CD4-positive, alpha-beta T cell (primary cell): ENCODE measurements at places on chromosomes 12 and 14.

DNA sequence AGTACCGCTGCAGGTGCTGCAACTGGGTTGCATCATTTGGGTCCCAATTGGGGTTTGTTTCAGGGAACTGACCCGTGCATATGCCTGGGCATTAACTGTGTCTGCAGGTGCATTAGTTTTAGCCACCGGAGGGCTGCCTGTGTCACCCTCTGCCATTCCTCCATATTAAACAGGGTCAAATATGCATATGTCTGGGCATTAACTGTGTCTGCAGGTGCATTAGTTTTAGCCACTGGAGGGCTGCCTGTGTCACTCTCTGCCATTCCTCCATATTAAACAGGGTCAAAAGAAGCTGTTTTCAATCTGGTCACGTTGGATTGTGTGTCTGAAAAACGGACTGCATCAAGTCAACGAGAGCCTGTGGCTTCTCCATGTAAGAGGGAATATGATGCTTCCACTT is 1317.0 kb downstream of the TMEM121 start:
- DNase-seq, result no peak

GRCh38 chr14:64762044-64763034 is 58.1 kb downstream of the PLEKHG3 start:
- DNase-seq, result peak; percentile 62

DNA sequence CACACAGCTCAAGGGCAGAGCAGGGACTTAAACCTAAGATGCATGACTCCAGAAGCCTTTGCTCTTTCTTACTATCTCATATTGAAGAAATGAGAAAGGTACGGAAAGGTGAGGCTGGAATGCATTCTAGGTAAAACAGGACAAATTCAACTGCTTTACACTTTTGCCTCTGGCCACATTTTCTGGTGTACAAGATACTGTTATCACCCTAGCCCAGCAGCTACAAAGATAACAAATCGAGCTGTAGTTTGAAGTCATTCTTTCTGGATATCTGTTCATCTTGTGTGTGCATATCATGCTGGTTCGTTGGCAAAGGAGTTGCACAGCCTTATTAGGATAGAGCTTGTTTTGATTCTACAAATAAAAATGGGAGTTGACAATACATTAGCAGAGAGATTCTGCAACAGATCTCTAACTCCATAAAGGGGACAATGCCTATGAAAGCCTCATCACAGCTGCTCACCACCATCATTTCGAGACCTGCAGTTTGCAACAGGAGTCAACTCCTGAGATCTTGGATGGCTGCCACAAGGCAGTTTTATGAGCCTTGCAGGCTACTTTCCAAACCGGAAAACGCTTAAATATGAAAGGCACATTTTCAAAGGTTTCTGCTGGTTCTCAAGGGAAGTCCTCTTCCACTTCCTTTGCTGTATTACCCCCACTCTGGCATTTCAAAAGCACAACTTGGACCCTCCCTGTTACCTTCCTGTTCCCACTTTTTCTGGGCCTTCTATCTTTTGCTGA is 64.9 kb downstream of the STXBP6 start:
- no peak for DNase-seq

DNA sequence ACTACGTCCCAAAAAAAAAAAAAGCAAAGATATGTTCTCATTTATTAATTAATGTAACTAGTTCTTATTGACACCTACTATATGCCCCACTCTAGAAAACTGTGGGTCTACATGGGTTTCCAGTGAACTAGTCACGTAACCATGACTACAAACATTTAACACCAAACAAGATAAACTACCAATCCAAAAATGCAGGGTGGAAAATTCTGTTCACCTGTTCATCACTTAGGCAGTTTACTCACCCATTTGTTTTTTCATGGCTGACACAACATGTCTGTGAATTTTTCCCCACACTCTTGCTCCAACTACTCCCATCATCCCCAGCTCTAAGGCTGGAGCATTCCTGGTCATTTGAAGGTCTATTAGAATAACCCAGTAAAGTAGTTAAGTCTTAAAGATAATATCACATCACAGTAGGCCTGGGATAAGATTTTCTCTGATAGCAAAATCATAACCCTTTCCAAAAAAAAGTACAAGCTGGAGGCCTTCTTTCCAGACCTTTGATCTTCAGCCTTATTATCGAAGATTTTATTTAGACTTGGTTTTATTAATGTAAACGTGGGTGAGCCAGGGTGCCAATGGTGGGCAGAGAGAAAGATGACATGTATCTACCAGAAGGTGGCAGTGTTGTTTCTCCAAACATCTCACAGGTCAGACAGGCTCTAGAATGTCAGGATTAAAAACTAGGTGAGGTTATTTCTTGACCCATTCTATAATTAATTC is 61.6 kb upstream of the DAAM1 start:
- peak; percentile 4 for DNase-seq

DNA sequence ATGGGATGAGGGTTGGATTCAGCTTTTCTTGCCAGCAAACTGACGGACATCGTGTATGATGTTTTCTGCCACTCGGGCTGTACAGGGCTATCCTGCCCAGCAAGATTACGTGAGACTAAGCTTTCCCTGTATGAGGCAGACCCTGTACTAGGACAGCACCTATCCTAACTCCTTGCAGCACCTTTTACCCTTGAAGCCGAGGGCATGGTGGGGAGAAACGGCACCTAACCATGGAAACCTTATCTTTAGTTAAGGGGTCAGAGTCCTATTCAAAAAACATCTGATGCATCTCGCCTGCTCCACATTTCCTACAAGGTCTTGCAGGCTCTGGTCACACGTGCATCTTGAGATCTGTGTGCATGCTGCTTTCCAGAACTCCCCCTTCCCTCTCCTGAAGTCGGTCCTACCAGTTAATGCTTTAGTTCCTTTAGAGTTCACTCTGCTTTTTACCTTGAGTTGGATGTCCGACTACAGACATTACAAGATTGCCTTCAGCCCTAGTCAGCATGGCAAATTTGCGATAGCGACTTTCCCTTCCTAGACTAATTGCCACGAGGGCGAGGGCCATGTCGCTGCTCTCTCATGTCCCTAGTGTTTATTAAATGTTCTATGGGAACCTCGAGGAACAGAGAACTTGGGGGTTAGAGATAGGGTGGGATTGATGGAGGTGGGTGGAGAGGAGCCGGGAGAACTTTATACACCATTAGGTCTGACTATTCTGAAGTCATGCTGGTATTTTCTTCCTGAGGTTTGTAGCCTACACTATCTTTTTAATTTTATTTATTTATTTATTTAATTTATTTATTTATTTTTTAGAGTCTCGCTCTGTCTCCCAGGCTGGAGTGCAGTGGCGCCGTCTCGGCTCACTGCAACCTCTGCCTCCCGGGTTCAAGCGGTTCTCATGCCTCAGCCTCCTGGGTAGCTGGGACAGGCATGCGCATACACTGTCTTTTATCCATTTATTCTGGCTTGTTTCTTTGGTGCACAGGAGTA is 6.6 kb downstream of the RAN start:
- no peak for DNase-seq

GRCh38 chr12:96652870-96653269 is 163.5 kb downstream of the CFAP54 start:
- no peak for DNase-seq

DNA sequence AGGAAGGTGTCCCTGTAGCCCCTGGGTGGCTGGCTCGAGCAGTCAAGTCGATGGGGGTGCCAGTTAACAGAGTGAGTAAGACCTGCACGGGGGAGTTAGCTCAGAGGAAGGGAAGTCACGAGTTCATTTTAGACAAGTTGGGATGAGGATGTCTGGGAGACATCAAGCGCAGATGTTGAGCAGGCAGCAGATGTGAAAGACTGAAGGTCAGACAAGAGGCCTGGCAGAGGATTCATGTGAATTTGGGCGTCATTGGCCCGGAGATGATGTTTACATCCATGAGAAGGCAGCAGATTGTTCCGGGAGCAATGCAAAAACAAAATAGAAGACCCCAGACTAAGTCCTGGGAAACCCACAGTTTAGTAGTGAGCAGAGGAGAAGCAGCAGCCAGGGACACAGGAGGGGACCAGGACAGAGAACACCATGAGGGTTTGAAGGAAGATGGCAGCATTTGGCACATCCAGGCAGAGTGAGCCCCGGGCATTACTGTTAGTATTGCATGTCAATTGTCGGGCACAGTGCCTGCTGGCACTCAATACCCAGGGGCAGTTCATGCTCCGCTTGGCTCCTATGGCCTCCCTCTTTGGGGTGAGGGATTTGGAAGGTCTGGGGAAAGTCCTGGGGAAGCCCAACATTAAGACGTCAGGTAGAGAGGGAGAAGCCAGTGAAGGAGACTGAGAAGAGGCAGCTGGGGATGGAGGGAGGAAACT is 15.1 kb downstream of the LTBP2 start:
- no peak for DNase-seq

- no peak for DNase-seq
These were observed 5.6 kb upstream of the C1S start for GRCh38 chr12:7054925-7055324.

DNA sequence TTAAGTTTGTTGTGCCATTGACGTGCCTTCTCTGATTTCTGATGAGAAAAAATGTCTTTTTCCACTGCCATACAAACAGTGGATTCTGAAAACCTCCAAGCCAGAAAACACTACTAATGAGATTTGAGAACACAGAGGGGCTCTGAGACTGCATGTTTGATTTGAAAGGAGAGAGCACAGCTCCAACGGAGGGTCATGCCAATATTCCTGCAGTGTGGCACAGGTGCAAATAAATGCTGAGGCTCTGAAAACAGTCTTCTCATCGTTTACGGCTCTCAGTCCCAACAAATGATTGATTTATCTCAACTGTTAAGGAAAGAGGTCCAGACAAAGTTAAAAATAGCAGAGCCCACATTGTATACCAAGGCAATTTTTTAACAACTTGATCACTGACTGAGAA is 128.7 kb downstream of the KCNH5 start:
- DNase-seq, result no peak

GRCh38 chr12:93895089-93895445 is 217.9 kb downstream of the CRADD start:
- no peak for DNase-seq

DNA sequence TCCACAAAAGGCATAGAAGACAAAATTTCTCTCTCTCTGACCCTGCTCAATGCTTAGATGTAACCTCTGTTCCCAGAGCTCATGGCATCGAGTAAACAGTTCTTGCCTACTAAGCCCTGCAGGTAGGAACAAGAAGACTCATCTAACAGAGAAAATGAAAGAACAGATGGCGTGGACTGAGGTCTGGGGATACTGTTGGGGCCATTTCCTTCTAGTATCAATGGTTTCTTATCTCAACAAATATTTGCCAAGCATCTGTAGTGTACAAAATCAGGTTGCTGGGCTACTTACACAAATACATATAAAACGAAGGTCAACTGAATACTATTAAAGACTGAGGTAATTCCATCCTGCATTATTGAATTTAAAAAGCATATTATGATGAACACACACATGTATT is 93.3 kb downstream of the RIMBP2 start:
- no peak for DNase-seq

GRCh38 chr12:45557016-45557415 is 172.5 kb upstream of the ARID2 start:
- DNase-seq, result no peak

GRCh38 chr12:69779928-69780327 is 41.3 kb downstream of the RAB3IP start:
- no peak for DNase-seq

DNA sequence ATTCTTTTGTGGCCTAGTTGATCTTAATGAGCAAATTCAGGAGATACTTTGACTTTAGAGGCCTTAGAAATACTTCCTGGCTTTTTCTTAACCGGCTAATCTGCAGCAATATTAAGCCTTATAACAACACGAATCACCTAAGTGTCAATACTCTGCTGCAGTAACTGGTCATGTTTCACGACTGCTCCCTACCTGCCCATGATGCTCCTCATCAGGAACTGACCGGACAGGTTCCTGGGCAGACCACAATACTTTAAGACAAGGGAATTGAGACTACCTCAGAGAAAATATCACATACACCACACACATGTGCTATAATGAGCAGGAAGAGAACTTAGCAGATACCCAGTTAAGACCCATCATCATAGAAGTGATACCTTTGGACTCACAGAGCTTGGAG is 211.9 kb upstream of the BMP4 start:
- no peak for DNase-seq

- DNase-seq, result no peak
These were observed 1182.2 kb downstream of the FLRT2 start for GRCh38 chr14:86712176-86712575.

- no peak for DNase-seq
These were observed 69.9 kb downstream of the PLXNC1 start for GRCh38 chr12:94218233-94218632.

- DNase-seq, result no peak
These were observed 4.7 kb downstream of the DGLUCY start for GRCh38 chr14:91118511-91119068.

- no peak for DNase-seq
These were observed 5.0 kb downstream of the MGST1 start for GRCh38 chr12:16352481-16352880.

DNA sequence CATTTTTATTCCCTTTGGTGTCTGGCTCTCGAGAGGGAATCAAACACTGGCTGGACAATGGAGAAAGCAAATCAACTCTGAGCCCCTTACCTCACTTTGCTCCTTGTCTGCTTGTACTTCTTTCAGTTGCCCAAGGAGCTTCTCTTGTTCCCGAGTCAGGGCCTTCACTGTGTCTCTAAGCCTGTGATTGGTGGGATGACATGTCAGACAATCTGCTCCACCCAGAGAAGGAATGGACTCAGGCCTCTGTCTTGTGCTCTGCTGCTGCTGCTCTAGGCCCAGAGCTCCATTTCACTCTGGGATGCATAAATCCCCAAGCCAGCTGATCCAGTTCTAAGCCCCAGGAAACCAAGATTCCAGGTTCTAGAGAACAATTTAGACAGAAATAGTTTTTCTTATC is 7.6 kb downstream of the CALCOCO1 start:
- no peak for DNase-seq

GRCh38 chr12:51049525-51049924 is 1.4 kb downstream of the LETMD1 start:
- DNase-seq, result no peak

DNA sequence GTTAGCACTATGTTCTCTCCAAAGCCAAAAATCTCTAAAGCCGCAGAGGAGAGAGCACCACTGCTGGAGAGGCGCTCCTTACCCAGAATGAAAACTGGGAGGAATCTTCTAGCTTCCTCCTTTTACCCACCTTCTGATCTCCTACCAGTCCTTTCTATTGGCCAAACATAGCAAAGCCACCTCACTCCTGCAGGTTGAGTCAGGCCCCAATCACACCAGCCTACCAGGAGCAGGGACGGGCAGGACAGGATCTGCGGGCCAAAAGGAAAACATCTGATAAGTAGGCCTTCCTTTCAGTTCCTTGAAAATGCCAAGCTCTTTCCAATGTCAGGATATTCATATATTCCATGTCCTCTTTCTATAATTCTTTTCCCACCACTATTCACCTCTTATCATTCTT is 197.7 kb upstream of the CNOT2 start:
- no peak for DNase-seq

- no peak for DNase-seq
These were observed 680.9 kb downstream of the TMEM121 start for GRCh38 chr14:106207316-106207715.

GRCh38 chr14:31172084-31172483 is 35.5 kb downstream of the HECTD1 start:
- no peak for DNase-seq

DNA sequence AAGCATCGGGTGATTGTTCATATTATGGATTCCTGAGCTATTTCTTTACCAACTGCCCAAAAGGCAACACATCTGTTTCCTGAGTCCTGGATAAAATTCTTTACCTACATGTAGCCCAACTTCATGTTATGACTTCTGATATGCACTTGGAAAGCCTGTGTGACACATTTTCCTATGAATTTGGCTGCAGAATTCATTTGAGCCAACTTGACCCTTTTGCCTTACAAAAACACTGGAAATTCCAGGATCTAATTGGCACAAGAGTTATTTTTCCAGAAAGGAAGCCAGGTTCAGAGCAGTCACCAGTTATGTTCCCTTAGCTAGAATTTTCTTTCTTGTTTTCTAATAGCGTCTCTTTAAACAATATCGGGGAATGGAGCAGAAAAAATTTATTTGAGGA is 202.5 kb upstream of the LRIG3 start:
- DNase-seq, result no peak
